Amniotic epithelial cell (primary cell): ENCODE measurements at places on chromosomes 7 and 10.

- DNase-seq: no peak
Observed at GRCh38 chr10:68251625-68252495, 19.9 kb upstream of the ATOH7 start.

- DNase-seq: no peak
Observed at GRCh38 chr7:6277476-6277875, 5.1 kb upstream of the CYTH3 start.

DNA sequence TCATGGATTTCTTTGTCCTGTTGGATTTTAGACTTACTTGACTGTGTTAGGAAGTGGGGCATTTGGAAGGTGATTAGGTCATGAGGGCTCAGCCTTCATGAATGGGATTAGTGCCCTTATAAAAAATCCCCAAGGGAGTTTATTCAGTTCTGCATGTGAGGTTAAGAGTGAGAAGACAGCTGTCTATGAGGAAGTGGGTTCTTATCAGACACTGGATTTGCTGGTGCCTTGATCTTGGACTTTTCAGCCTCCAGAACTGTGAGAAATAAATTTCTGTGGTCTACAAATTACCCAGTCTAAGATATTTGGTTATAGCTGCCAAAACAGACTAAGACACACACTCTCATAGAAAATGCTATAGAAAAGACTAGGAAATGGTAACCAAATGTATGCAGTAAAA is 724.7 kb upstream of the FZD8 start:
- DNase-seq: peak; percentile 82

DNA sequence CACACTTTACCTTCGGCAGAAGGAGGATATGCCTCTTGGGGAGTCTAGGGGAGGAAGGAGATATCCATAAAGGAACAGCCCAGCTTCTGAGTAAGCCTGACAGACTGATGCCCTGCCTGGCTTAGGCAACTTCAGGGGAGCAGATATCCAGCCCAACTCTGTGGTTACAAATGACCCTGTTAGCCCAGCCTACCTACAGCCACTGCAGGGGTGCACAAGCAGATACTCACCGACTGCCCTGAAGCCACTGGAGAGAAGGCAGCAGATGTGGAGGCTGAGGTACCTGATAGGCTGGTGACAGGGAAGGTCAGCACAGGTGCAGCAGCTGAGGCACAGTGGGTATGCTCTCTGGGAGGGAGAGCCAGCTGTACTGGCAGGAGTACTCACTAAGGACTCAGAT is 770.2 kb downstream of the GRID1 start:
- DNase-seq: no peak

DNA sequence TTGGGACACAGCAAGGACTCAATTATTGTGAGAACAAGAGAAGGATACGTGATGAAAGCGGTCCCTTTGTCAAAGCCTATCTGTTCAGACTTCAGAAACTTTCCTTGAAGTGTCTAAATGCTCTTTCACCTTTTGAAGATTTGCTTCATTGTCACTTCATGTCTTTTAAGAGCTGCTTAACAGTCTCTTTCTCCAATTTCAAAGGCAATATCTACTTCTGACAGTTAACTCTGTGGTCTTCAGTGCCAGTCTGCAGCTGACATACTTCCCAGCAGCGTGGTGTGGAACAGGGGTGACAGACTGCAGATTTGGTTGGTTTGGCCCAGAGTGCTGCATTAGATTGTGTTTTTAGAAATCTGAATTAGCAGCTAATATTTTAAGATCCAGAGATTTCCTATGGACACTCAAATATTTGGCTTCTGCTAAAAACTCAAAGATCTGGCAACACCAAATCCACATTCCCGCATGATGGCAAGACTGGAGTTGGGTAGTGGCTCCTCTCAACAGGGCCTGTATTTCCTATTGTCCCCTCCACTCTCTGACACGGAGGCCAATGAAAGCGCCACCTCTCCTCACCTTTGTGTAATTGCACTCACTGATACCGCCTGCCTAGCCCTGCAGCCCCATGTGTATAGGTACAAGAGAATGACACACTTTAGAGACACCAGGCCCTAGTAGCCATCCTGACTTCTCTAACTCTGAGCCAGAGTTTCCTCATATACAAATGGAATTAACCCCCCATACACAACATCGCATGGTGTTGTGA is 11.5 kb downstream of the SCRN1 start:
- no peak for DNase-seq

- no peak for DNase-seq
Observed at GRCh38 chr10:86218160-86218559, 148.4 kb downstream of the GRID1 start.

- DNase-seq: peak; percentile 88
Observed at GRCh38 chr7:1567896-1568510, 1.8 kb downstream of the PSMG3 start.

GRCh38 chr10:86177537-86178155 is 188.9 kb downstream of the GRID1 start:
- no peak for DNase-seq

- DNase-seq: no peak
Observed at GRCh38 chr10:95755511-95756004, 405 bp upstream of the ENTPD1 start.

GRCh38 chr7:96040250-96040772 is 268.0 kb downstream of the DYNC1I1 start:
- no peak for DNase-seq

DNA sequence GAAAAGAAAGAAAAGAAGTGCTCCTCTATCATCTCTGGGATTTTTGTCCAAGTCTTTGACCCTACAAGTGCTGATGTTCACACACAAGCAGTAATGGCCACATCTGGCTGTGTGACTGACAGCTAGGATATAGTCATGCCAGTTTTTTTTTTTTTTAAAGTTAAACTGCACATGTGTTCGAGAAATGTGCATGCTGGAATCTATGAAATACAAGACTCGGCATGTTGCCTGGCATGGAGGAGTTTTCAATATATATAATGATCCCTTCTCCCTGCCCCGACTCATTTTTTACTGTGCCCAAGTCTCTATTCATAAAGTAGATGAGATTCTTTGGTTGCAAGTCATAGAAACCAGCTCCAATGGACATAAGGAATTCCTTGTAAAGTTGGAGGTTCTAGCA is 60.4 kb upstream of the FGFR2 start:
- no peak for DNase-seq

DNA sequence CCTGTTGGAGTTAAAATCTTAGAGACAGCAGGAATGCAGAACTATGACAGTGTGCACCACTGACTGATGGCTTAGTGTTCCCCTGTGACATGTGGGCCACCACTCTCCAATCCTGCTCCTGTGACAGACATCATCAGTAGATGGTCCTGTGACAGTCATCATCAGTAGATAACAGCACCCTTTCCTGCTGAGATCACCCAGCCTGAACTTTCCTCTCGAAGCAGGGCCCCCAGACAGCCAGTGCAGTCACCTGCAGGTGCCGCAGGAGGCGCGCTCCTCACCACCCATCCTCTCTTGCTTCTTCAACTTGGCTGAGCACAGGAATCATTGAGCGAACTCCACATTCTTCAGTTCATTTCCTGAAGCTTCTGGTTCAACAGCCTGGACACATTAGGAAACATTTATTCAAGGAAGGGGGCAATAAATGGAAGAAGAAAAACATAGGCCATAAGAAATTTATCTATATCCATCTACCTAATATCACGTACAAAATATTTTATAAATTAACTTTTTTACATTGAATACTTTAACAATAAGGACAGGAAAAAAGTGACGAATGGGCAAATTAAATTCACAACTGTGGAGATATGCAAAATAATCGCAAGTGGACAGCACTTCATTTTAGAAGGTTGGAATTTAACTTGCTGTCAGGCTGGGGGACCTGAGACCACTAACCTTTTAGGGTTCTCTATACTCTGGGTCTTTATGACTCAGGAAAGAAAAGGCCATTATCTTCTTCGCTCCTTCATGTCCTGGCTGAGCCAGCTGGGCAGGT is 32.0 kb upstream of the MKI67 start:
- no peak for DNase-seq

GRCh38 chr10:34966451-34966850 is 123.7 kb downstream of the CUL2 start:
- DNase-seq: peak; percentile 62

- DNase-seq: no peak
Observed at GRCh38 chr10:132248455-132249225, 59.1 kb downstream of the STK32C start.

- no peak for DNase-seq
Observed at GRCh38 chr10:95389982-95390381, 99.2 kb upstream of the PDLIM1 start.

GRCh38 chr10:76197293-76197692 is 765.9 kb downstream of the LRMDA start:
- DNase-seq: no peak

- DNase-seq: no peak
Observed at GRCh38 chr7:157877298-157878090, 540.7 kb downstream of the DNAJB6 start.

- DNase-seq: no peak
Observed at GRCh38 chr7:116584721-116585120, 59.9 kb downstream of the CAV1 start.

GRCh38 chr7:55083206-55083605 is 64.4 kb downstream of the EGFR start:
- DNase-seq: peak; percentile 90

DNA sequence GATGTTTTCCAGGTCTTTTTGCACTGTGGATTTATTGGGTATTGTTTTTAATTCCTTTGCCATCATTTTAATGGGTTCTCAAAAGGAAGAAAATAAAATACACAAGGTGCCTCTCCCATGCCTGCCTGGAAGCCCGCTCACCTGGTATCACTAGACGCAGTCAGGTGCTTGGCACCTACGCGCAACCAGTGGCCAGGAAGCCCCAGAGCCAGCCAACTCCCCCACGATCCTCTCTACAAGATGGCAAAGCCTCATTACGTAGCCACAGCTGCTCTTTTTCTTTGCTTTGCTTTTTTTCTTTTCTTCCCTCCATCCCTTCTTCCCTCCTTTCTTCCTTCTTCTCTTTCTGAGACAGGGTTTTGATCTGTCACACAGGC is 34.3 kb downstream of the BAIAP2L1 start:
- DNase-seq: no peak

GRCh38 chr7:94439893-94440381 is 45.2 kb downstream of the COL1A2 start:
- DNase-seq: peak; percentile 59

GRCh38 chr10:82943142-82943541 is 1068.1 kb downstream of the NRG3 start:
- peak; percentile 24 for DNase-seq

GRCh38 chr10:27312854-27313253 is 72.3 kb upstream of the ACBD5 start:
- DNase-seq: no peak

GRCh38 chr10:60351191-60351853 is 38.4 kb downstream of the ANK3 start:
- DNase-seq: no peak

GRCh38 chr7:2230882-2231281 is 1.9 kb downstream of the MAD1L1 start:
- no peak for DNase-seq

- no peak for DNase-seq
Observed at GRCh38 chr10:60282771-60283353, 106.8 kb downstream of the ANK3 start.

- no peak for DNase-seq
Observed at GRCh38 chr7:125927556-125927955, 997.9 kb upstream of the POT1 start.

GRCh38 chr7:1445341-1445740 is 13.9 kb downstream of the MICALL2 start:
- no peak for DNase-seq

DNA sequence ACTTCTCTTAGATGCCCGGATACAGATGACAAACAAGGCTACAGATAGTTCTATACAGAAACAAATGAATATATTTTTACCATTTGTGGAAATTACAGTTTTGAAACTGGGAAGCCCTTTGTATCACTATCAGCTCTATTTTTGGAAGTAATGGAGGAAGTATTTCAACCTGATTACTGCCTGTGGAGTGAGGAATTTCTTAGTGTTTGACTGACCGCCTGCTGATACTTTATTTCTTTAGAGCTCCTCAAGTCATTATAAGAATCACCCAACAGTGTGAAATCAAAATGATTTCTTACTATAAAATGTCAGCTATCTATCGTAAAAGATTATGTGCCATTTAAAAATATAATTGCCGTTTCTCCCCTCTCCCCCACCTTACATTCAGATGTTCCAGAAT is 290.9 kb downstream of the SDK1 start:
- DNase-seq: no peak

DNA sequence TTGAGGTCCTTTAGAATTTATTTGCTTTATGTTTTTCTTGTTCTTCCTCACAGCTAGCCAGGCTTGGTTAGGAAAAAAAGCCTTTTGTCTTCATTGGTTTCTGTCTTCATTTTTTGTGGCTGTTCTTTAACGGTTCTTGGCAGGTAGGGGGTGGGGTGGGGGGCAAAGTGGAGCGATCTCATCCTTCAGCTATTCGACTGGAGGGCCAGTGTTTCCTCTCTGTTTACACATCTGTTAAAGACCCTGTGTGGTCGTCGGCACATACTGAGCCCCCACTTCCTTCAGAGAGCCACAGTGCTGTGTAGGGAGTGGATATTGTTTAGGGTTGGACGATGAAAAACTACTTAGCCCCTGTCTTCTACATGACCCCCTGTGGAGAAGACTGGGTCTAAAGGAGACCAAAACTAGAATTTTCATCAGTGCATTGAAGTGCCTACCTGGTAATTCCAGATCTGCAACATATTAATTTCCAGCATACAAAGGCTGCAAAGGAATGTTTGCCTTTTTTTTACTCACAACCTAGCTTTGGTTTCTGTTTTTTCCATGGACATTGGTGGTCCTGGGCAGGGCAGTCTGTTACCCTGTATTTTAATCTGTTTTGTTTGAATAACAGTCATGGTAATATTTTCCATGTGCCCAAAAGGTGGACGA is 29.0 kb downstream of the PRPF18 start:
- no peak for DNase-seq

- DNase-seq: peak; percentile 54
Observed at GRCh38 chr10:133242611-133243356, 5.1 kb downstream of the VENTX start.

DNA sequence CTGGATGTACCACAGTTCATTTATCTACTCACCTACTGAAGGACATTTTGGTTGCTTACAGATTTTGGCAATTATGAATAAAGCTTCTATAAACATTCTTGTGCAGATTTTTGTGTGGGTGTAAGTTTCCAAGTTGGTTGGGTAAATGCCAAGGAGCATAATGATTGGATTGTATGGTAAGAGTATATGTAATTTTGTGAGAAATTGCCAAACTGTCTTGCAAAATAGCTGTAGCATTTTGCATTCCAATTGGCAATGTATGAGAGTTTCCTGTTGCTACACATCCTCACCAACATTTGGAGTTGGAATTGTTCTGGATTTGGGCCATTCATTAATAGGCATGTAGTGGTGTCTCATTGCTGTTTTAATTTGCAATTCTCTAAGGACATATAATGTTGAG is 33.9 kb upstream of the HYAL4 start:
- peak; percentile 7 for DNase-seq
